Activated T-cell treated with anti-CD3 and anti-CD28 coated beads for 4 hours (primary cell): ENCODE measurements at places on chromosomes 4 and X.

GRCh38 chr4:126328914-126329313 lies 1014.2 kb downstream of the FAT4 start:
- no peak for DNase-seq

DNA sequence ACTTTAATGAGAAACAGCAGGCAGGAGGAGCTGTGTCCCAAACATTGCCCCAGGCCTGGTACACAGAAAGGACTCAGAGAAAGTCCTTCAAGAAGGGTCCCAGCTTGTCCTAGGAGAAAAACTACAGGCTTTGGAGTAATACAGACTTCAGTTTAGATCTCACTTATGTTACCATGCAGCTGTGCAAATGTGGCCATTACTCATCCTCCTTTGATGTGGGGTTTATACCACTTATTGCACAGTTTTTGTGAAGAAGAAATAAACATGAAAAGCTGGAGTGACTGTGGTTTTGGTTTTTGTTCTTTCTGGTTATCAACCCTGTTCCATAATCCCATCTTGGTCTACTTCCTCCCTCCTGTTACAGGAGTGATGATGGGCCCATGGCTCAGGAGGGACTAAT lies 8.1 kb upstream of the CYTL1 start:
- DNase-seq, result no peak

DNA sequence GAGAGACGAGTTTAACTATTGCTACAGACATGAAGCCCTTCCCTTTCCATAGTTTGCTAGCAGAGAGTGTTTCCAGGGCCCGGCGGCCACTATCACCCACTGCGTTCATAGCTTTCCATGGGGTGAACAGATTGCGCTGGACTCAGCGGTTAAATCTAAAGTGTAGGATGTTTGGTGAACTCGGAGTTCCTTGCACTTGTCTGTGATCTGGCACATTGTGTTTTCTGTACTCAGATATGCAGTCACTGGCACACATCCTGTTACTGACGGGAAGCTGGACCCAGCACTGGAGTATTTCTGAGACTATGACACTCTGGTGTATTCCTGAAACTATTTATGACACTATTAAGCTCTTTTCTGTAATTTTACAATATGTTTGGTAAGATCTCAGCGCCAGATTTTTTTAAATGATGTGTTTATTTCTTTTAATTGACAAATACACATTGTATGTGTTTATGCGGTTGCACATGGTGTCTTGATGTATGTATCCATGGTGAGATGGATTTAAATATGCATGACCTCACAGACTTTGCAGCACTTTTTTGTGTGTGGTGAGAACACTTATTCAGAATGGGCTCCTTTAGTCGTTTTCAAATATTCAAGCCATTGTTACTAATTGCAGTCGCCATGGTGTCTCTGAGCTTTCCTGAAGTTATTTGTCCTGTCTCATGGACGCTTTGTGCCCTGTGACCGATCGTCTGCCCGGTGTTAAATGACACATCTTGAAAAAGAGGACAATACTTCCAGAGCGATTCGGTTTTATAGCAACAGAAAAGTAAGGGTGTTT lies 14.1 kb downstream of the CD99 start:
- DNase-seq, result no peak

DNA sequence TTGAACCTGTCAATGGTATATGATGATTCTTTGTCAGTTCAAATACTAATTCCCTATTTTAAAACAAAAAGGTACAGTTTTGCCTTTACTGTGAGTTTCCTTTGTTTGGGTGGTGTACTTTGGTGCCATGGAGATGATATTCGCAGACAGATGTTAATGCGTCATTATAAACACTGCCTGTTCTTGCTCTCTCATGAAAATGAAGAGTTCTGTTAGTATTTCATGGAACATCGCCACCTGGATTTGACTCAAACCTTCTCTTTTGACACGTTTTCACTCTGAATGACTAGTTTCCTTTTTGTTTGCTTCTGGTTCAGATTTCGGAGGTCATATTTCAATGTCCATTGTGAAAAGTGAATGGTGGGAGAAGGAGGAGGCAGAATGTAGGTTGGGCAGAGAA lies 6.9 kb upstream of the CTSO start:
- DNase-seq, result no peak
